ENCODE measurements at places on chromosomes 1 and 21.

DNA sequence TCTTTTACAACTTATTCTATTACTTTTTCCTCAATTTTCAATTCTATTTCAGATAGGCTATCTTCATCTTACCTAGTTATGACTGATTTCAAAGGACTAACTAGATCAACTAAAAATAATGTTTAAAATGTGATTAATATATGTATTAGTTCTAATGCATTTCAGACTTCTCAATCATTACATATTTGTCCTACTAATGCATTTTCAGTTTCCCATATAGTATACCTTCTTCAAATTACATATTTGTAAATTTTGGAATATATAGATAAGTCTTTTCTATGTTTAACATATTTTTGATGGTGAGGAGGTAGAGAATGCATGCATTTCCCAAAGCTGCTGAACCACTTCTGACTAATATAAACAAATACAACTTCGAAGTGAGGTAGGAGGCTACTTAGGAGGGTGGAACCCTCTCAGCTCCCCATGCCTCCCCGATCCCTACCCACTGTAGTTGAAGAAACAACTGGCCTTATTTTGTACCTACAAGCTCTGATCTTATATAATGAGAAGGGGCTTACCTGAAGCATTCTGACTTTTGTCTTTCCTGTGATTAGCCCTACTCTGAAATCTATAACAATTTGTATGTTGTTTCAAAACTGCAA, 1.7 kb downstream of the TRMT1L start:
- peak; percentile 47 for DNase-seq

GRCh38 chr1:53335661-53336060, 7.8 kb upstream of the LRP8 start:
- DNase-seq: no peak

GRCh38 chr1:185170291-185170848, 13.4 kb downstream of the SWT1 start:
- DNase-seq: peak; percentile 72

GRCh38 chr1:172658871-172659453, at the start of gene FASLG:
TSS of gene FASLG (plus strand) at chr1:172659103. CDS start at chr1:172659202, 99 bp downstream.
- no peak for DNase-seq

DNA sequence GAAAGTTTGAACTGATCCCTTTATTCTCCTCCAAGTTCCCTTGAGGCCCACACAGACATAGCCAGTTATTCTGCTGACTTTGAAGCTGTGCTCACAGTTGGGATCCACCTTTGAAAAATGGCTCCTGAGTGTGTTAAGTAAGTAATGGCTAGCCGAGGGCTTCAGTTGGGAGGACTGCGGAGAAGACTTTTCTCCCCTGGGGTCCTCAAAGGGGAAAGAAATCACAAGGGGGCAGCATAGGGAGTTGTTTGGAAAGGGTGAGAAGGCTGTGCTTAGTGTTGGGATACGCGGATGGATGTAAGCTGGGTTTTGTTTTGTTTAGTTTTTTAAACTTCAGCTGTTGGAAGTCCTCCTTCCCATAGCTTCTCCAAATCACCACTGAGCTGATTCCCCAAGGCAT, 8.3 kb downstream of the PGM1 start:
- DNase-seq: no peak

- peak; percentile 50 for DNase-seq
Observed at GRCh38 chr1:235648954-235649367, 623 bp downstream of the GNG4 start.

DNA sequence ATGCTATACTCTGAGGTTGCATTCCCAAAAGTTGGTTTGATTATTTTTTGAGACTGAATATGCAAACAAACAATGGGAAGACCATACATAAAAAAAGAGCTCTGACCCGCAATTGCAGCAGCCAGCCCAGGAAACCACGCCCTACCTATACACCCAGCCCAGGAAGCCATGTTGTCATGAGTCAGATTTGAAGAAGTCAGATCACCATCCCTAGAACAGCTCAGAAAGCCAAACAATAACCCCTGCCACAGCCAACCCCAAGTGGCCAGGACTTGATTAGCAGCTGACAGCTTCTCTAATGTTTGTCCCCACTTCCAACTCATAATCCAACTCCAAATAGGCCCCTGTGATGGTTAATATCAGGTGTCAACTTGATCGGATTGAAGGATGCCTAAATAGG, 621.9 kb downstream of the NPHP4 start:
- DNase-seq: no peak

DNA sequence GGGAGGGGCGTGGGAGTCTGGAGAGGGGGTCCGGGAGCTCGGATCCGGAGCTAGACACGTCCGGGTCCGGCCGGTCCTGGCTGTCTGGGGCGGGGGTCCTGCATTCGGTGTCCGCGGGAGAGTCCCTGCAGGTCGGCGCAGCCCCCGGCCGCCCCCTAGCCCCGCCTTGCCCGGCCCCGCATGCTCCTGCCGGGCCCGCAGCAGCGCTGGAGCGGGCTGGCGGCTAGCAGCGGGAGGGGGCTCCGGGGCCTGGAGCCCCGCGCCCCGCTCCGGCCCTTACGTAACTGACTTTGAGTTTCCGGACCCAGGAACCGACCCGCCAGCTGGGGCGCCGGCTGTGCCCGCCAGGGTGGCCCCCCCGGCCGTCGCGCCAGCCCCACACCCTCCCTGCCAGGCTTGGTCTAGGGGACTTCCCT, 26.9 kb upstream of the EPB41 start:
- DNase-seq: no peak

DNA sequence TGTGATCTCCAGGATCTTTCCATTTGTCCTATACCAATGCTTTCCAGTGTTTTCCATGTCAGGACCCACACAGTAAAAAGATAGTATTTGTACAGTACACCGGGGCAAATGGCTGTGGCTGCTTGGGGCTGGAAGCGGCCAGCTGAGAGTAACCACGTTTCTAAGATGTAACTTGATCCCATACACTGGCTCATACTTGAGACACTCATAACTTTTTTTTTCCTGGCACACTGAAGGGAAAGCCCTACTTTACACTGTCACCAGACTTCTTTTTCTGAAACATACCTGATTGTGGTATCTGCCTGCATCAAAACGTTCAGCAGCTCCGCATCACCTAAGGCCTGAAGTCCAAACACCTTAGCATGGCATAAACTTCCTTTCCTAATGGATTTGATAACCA, 21.6 kb downstream of the VPS13D start:
- peak; percentile 43 for DNase-seq

- no peak for DNase-seq
Observed at GRCh38 chr21:45359451-45360217, 45.3 kb upstream of the COL18A1 start.

DNA sequence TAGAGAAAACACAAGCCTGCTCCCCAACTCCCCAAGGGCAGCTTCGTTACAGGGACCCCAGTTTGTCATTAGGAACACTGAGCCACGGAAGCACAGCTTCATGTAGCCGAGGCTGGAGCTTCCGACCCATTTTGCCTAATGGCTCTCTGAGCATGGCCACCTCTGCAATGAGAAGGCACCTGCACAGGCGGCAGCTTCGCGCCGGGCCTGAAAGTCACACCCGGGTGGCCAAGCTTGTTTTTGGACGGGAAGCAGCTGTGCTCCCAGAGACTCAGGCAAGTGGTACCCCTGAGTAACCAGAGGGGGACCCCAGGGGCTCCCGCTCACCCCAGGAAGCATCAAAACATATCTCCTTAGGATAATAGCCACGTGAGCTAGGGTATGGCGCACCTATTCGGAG, 80.9 kb downstream of the SLC66A1 start:
- no peak for DNase-seq

DNA sequence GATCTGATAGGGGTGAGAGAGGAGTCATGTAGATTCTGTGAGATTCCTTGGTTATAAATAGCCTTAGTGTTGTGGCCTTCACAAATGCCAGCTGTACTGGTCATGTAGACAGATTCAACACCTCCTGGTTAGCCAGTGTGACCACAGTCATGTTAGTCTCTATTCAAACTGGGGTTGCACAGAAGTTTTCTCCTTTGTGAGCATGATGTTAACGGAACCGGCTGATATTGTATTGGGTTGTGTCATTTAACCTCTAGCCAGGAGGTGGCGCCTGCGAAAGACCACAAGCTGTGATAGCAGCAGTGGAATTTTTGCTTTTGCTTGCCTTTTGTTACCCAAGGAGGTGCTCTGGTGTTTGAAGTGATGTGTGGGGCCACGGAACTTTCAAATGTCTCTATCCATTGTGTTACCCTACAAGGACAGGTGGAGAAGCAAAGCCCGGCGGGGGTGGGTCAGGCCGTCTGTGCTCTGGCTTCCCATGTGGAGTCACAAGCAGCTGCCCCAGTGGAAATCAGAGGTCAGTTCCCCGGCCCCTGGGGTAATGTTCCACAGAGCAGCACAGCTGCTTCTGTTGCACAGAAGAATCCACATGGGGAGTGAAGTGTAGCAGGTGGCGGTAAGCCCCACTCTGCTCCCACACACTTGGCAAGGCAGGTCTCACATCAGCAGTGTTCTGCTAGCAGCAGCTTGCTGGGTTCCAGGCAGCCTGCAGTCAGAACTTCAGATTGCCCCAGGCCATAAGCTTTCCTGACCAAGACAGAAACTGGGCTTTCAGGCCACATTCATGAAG, 112.6 kb downstream of the ADAMTS1 start:
- peak; percentile 60 for DNase-seq

- no peak for DNase-seq
Observed at GRCh38 chr1:9341301-9341845, 48.7 kb downstream of the SPSB1 start.

- DNase-seq: no peak
Observed at GRCh38 chr1:230465691-230466090, 39.6 kb upstream of the PGBD5 start.

GRCh38 chr1:236799001-236799400, 3.9 kb downstream of the MTR start:
- no peak for DNase-seq

DNA sequence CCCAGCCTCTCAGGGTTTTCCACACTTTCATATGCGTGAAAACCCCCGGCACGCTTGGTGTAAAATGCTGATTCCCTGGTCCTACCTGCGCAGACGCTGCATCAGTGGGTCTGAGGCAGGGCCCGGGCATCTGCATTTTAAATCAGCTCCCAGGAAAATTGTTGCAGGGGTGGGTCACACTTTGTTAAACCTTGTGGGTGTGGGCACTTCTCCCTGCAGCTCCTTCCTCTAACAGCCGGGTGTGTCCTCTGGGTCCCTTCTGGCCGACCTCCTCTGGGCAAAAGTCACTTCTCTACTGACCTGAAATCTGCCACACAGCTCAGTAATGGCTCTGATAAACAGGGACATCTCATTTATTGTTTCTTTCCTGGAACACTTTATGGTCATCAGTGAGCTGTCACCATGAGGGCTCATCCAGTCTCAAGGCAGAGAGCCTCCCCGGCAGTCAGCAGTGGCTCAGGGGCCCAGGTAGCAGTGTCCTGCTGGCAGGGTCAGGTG, 52.8 kb upstream of the TMPRSS2 start:
- no peak for DNase-seq

DNA sequence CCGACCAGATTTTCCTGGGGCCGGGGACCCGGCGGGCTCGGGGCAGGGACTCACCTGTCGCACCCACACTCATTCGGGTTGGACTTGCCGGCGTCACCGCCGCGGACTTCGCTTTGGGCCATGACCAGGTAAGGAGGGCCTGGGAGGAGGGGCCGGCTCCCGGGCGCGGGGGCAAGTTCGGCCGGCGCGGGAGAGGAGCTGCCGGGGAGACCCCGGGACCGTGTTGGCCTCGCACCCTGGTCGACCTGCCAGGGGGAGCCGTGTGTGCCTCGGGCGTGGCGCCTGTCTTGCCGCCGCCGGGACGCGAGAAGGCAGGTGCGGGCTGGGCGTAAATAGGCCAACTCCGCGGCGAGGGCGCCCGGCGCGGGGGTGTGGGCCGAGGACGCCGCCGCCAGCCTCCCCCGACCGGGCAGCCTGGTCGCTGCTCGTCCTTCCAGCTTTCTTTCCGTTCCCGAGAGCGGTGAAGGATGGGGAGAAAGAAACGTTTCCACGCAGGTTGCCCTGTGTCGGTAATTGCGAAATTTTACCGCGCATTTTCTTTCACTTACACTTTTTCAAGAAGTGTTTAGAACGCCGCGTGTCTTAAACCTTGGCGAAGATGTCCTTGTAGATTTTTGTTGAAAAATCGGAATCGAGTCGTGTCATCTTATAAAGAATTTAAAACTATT, 558 bp downstream of the USP1 start:
- DNase-seq: no peak

- DNase-seq: peak; percentile 69
Observed at GRCh38 chr1:61504852-61505390, 220.0 kb downstream of the TM2D1 start.

DNA sequence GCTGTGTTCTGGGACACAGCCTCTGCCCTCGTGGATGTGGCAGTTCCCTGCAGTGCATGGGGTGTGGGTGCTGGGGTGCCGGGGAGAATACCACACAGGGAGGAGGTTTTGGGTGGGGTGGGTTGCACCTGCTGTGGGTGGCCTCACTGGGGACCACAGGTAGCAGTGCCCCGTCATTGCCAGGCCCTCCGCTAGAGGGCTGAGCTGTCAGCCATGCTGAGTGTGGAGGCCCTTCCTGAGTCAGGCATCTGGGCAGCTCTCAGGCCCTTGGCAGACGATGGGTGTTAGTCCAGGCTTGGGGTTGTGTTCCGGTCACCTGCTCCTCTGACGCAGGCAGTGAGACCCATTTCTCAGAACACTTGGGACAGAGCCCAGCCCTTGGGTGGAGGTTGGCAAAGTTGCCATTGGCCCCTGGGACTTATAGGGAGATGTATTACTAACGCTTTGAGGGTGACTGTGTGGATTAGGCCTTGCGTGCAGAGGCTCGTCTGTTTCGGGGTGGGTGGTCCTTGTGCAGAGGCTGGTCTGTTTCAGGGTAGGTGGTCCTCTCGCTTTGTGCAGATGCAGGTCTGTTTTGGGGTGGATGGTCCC, 23.9 kb downstream of the PCNT start:
- peak; percentile 95 for DNase-seq

- DNase-seq: no peak
Observed at GRCh38 chr1:102097451-102097850, 100.7 kb upstream of the OLFM3 start.

DNA sequence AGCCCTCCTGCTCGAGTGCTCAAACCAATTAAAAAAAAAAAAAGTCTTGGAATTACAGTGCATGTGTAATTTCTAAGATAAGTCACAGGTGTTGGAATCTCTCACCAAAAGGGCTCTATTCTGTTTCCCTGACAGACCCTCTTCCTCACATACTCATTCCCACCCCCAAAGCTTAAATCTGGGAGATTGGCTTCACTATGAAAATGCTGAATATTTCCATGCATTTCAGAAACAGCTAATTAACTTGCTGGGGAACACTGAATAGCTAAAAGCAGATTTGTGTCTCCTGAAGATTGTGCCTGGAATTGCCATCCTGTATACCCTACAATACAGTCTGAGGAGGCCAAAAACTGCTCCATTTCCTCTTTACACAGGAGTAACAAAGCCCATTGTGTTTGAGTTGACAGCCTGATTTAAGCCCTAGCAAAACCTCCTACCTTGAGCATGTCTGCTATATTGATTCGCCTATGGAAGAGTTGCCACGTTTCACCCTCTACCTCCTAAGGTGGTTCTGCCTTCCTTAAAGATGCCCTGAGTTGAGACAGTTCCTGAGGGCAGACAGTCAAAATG, 1.4 kb upstream of the PIK3R3 start:
- DNase-seq: no peak

GRCh38 chr1:234927971-234928640, 200.5 kb downstream of the TOMM20 start:
- DNase-seq: no peak

GRCh38 chr1:161145832-161146231, 7.9 kb upstream of the UFC1 start:
- DNase-seq: no peak

Data from fibroblast of mammary gland (primary cell).